ENCODE measurements at places on chromosomes 2 and 18.

- no peak for DNase-seq
Observed at GRCh38 chr18:36012891-36013290, 40.4 kb downstream of the RMP24 start.

DNA sequence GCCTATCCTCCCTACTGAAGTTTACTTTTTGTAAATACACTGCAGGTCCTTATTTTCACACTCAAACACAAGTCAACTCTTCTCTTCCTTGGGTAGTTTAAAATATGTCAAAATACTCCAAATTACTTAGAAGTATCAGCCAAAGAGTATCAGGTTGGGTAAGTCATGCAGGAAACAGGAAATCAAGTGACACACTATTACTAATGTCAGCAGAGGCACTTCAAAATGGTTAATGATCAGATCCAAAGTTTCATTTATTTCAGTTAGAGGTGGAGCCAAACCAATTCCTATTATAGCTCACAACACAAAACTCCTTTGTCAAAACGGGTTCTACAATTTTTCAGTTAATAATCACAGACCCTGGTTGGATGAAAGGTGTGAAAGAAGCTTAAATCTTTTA is 54.2 kb downstream of the DLGAP1 start:
- DNase-seq: no peak

- peak; percentile 49 for DNase-seq
Observed at GRCh38 chr18:59900222-59901128, 679 bp downstream of the PMAIP1 start.

DNA sequence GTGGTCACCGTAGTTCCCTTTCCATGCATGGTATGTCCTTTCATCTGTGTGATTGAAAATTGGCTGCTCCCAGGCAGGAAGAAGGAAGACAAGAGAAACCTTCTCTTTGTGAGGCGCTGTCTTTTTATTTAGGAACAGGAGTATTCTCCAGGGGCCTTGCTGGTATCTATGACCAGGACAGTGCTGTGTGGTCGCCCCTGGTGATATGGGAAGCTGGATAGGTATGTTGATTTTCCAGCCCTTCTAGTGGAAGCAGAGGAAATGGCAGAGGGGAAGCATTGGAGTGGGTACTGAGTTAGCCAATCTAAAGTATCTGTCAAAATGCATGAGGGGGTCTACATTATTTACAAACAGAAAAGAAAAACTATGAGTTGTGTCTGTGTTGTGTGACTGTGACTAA is 226.6 kb downstream of the MTX2 start:
- no peak for DNase-seq

GRCh38 chr18:463827-464541 is 36.5 kb downstream of the COLEC12 start:
- DNase-seq: no peak

GRCh38 chr2:218959761-218960308 is 369 bp downstream of the CDK5R2 start:
- DNase-seq: no peak
